ENCODE measurements at places on chromosomes 13 and 19.

GRCh38 chr19:29397748-29398147 lies 128.0 kb upstream of the VSTM2B start:
- no peak for DNase-seq

DNA sequence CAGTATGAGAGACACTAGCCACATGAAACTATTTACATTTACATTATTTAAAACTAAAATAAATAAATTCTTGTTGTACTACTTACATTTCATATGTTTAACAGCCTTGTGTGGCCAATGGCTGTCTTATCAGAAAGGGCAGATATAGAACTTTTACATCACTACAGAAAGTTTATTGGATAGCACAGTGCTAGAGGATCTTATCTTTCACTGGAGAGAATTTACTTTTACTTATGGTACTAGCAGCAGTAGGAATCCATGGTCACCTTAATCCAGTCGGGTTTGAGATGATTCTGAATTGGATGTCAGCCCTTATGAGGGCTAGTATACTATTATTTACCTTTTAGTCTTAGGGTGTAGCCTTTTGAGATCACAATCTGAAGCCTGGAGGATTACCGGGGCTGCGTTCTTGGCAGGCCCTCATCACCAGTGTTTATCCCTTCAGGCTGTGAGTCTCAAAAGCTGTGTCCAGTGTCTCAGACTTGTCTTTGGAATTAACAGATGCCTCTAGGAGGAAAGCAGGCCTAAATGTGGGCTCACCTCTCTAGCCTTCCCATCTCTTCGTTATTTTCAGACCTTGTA lies 21.7 kb downstream of the IFT88 start:
- DNase-seq, result no peak

- no peak for DNase-seq
Measured at GRCh38 chr19:18733196-18733647, 49.7 kb downstream of the CRTC1 start.

- DNase-seq, result no peak
Measured at GRCh38 chr19:31594701-31595100, 245.5 kb upstream of the TSHZ3 start.

DNA sequence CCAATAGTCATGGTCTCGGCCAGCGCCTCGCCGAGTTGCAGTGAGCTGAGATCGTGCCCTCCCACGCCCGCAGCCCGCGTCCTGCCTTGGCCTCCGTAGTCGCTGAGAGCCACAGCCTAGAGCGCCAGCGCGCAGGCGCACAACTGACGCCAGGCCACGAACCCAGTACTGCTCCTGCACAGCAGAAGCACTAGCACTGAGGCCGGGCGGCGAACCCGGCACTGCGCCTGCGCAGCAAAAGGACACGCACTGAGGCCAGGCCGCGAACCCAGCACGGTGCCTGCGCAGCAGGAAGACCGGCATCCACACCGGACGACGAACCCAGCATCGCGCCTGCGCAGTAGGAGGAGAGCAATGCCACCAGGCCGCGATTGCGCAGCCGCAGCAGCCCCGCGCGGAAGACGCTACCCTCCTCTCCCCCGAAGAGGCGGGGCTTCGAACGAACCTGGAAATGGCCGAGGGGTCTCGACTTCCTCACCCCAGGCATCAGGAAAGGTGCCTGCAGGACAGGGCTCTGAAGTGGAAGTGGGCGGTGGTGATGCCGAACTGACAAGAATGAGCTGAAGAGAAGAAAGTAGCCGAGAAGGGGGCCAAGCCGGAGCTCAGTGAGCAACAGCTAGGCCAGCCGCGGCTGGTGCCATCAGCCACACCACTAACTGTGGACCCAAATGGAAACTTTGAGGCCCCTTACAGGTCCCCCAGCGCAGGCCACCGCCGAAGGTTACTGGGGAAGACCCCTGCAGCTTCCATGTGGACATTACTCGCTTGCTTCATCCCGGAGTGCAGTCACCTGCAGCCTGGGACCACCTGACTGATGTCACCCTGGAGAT lies 7.5 kb downstream of the F10 start:
- DNase-seq, result no peak

GRCh38 chr19:18001777-18002345 lies 6.1 kb upstream of the ARRDC2 start:
- no peak for DNase-seq

DNA sequence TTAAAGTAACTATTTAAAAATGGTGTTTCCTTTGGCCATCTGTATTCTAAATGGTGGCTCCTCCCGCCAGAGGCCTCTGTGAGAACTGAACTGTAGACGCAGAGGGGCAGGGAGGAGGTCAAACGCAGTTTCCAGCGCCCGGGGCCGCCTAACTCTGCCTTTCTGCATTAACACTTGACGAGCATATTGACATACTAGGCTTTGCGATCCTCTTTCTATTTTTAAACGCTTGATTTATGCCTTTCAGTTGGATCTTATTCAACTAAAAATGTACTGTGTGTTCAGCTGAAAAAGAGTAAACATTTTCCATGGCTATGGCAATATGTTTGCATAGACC lies 74.7 kb downstream of the SPACA7 start:
- DNase-seq, result no peak

GRCh38 chr19:9847087-9847671 lies 12.1 kb downstream of the PIN1 start:
- DNase-seq, result no peak

GRCh38 chr13:23288564-23288963 lies 107.8 kb downstream of the SGCG start:
- no peak for DNase-seq

- no peak for DNase-seq
Measured at GRCh38 chr13:104021806-104022397, 955.7 kb upstream of the SLC10A2 start.

DNA sequence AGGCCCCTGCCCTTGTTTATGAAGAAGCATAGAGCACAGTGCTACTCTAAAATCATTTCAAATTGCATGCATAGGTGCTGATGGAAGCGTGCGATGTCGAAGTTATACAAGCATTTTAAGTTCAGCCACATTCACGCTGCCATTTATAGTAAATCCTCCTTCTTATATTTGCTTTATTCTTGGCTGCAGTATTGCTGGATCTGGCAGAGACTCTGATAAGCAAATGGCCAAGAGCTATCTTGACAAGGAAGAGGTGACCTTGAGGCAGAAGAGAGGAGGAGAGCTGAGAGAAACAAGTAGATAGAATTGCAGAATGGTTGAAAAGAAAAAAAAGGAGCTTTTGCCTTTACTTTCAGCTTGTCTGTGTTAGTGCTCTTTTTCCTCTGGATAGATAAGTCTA lies 18.9 kb upstream of the MYO16 start:
- DNase-seq, result no peak

GRCh38 chr13:27140060-27140459 lies 31.6 kb downstream of the USP12 start:
- no peak for DNase-seq

DNA sequence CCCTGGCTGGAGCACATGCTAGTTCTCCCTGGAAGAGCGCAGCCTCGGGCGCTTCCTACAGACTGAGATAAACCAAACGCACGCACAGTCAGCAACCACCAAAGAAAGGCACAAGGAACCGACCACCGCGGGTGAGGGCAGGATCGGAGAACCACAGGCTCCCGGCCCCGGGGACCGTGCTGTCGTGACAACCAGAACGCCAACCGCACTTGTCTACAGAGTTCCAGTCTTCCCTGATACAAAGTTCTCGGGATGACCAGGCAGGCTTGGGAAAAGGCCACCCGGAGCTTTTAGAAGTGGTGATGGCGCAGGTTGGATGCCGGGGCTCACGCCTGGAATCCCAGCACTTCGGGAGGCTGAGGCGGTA lies 33.1 kb upstream of the CACTIN start:
- no peak for DNase-seq

DNA sequence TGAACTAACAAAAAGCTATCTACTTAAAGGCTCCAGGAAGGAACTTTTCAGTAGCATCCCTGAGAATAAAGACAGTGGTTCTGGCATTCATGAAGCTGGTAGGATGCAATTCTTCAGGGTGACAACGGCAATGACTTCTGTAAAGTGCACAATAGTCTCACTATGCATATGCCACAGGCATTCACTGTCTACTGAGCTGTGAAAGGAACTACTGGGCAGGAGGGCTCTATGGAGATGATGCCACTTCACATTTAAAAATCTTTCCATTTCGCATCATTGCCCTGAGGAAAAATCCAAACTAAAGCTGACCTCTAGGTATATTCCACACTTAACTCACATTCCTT lies 2020.6 kb upstream of the PCDH20 start:
- no peak for DNase-seq

DNA sequence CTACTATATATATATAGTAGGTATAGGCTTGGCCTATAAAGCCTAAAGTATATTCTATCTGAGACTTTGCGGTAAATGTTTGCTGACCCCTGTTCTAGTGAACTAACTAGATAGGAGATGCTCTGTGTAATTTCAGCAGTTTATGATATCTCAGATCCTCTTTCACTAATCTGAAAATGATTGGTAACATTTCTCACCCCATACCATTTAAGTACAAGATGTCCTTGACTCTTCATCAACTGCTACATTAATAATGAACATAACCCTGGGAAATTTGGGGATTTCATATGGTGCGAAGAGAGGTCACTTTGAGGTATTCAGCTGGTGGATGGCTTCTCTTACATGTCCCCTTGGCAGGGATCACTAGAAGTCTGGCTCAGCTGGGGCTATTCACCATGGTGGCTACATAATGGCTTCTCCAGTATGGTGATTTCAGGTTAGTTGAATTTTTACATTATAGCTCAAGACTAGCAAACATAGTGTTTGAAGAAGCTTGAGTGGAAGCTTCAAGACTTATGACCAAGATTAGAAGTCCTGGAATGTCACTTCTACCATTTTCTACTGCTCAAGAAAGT lies 103.6 kb upstream of the MYCBP2 start:
- no peak for DNase-seq

- no peak for DNase-seq
Measured at GRCh38 chr19:18291019-18291524, 9.7 kb upstream of the JUND start.

GRCh38 chr19:7386308-7386707 lies 37.6 kb downstream of the ARHGEF18 start:
- DNase-seq, result no peak

GRCh38 chr13:40933508-40934204 lies 85.5 kb downstream of the ELF1 start:
- peak; percentile 25 for DNase-seq

GRCh38 chr13:18996627-18997051 lies 185.0 kb downstream of the TUBA3C start:
- DNase-seq, result no peak

DNA sequence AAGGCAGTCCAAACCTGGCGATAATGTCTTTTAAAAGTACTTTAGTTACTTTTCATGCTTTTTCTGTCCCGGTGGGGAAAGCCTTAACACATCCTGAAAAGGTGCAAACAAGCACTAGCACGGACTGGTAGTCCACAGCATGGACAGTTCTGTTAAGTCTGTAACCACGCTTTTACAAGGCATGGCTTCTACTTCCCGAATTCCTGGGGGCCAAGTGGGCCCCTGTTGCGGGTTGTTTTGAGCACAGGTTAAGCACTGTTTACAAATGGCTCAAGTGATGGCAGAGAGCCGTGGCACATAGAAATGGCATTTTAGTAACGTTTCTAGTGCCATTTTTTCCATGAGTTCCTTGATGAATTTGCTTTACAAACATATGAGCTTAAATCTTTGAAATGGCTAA lies 37.6 kb downstream of the ZNF493 start:
- no peak for DNase-seq

DNA sequence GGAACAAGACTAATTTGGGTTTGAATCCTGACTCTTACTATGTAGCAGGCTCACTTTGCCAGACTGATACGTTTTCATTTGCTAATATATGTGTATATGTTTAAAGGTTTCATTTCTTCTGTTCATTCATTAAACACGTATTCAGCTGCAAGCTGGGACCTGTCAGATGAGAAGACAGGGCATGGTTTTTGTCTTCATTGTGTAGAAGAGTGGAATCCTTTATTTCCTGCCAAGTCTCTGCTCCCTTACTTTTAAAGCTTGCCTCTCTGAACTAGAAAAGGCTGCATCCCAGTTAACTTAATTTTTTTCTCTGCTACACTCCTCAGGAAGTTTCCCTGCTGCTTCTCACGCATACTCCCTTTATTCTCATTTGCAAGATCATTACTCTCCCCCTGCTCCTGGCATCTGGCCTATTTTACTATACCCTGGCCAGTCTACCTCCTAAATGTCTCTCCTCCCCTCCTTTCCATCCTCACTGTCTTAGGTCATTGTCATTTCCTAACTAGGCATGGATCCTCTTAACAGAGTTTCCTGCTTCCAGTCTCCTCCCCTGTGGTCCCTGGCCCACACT lies 141.0 kb upstream of the TMTC4 start:
- no peak for DNase-seq

DNA sequence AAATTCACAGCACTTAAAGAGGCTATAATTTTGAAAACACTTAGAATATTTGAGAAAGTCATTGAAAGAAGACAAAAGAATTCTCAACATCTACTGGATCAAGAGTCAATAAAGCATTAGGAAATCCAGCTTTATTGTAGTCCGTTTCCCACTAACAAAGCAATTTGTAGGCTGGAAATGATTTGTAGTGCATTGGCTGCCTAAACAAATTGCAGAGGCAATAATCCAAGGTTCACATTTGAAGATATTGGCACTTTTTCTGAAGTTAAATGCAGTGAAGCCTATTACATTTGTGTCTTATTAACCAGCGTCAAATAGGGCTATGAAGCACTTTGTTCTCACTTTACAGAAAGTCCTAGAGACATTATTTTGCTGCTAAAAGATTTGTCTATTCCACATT lies 848.1 kb upstream of the SLITRK1 start:
- DNase-seq, result no peak

DNA sequence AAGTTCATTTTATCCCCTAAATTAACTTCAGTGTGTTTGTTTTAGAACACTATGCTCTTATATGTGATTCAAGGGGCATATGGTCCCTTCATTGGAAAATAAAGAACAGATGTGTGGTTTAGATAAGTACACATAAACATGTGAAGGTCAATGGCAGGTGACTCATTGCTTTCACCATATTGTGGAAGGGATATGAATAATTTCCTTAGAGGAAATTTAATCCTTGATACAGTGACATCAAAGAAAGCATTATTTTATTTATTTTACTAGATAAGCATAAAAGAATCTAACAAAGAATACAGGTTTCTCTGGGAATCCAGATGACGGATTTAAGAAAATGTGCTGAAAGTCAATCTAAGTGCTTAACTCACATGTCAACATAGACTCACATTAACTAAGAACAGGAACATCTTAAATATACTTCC lies 373.5 kb downstream of the KCTD12 start:
- DNase-seq, result no peak

GRCh38 chr13:42039457-42039945 lies 8.9 kb upstream of the DGKH start:
- no peak for DNase-seq

DNA sequence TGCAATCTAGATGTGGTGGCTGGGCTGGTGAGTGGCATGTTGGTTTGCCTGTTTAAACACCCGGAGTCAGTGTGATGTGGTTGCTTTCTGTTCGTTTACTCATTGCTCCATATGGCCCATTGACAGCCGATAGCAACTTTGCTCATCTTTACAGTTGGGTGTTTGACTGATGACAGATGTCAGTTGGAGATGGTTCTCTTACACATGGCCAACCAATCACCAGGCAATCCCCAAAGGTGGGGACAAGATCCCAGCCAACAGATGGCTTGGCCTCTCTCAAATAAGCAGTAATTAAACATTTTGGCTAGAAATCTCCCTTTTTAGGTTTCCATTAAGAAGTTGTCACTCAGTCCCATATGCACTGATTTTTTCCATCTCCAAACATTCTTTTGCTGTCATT lies 497.1 kb upstream of the ARGLU1 start:
- no peak for DNase-seq

GRCh38 chr13:75442736-75443234 lies 39.2 kb downstream of the TBC1D4 start:
- no peak for DNase-seq
